ENCODE measurements at places on chromosomes 2 and 18.

GRCh38 chr18:551404-552061 lies 28.6 kb upstream of the CETN1 start:
- no peak for DNase-seq

- DNase-seq: no peak
These were observed 316.6 kb upstream of the MEX3C start for GRCh38 chr18:51514128-51514527.

DNA sequence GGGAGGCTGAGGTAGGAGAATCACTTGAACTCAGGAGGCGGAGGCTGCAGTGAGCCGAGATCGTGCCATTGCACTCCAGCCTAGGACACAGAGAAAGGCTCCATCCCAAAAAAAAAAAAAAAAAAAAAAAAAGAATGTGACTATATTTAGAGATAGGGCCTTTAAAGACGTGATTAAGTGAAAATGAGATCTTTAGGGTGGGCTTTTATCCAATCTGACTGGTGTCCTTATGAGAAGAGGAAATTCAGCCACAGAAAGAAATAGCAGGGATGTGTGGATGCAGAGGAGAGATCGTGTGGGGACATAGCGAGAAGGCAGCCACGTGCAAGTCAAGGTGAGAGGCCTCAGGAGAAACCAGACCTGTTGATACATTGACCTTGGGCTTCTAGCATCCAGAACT lies 69.9 kb upstream of the ACSL3 start:
- DNase-seq: no peak

DNA sequence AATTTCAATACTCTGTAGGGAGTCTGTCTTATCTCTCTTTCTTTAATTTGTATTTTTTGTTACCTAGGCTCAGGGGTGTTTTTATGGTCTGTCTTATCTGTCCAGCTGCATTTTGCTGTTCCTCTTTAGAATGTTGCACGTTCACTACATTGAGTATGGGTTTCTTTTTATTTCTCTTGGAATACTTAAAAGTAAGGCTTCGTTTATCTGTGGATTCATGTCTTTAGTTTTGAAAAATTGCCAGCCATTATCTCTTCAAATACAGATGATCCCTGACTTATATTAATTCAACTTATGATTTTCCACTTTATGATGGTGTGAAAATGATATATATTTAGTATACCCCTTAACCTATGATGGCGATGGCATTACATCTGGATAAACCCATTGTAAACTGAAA lies 26.9 kb downstream of the CARF start:
- DNase-seq: no peak

DNA sequence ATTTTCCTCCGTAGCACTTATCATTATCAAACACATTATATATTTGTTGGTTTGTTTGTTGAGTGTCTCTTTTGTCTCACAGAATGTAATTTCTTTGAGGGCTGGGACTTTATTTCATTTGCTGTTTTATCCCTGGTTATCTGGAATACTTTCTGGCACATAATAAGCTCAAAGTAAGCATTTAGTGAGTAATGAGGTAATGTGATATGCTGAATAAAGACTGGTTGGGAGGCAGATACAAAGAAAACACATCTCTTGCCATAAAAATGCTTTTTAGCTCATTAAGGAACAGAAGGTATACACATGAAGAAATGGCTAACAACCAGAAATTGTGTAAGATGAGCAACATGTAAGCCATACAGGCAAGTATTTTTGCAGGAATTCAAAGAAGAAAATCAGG lies 1411.8 kb downstream of the LRP1B start:
- no peak for DNase-seq

DNA sequence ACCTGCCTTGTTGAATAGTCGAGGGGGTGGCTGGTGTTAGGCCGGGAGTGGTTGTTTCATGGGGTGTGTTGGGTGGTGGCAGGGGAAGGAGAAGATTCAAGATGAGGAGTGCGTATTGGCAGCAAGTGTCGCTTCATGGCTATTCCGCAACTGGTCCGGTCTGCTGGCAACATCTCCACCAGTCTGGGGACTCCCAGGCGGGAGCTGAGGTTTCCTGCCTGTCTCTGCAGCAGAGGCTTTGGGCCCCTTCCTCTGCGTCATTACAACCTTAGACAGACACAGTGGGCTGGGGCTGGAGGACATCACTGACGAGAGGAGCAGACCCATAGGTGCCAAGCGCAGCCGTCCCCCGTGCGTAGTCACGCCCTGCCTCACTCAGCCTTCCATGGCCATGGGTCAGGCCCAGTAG lies 64.0 kb upstream of the MCFD2 start:
- DNase-seq: peak; percentile 61

- DNase-seq: no peak
These were observed 23.2 kb downstream of the SLC4A3 start for GRCh38 chr2:219650426-219651248.

DNA sequence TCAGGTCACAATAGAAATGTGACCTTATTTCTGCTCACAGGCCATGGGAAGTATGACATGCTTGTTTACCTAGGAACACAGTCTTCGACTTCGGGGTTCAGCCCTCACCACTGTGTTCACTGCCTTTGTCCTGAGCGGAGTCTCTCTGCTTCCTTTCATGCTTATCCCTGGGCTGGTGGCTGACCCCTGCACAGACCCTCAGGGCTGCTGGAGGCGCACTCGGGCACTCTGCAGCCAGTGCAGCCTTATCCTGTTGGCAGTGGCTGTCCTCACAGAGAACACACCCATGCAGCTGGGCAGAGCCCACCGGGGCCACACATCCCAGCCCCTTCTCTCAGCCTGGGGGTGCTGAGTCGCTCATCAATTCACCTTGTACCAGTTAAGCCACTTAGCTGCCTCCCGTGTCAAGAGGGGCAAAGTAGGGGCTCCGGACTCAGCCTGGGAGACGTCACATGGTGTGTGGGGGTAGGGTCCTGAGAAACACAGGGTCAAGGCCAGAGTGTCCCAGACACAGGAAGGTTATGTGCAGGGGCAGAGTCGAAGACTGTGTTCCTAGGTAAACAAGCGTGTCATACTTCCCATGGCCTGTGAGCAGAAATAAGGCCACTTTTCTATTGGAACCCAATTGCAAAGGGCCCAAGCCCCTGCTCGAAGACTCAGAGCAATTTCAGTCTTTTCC lies 107.5 kb downstream of the FAM210A start:
- DNase-seq: no peak

GRCh38 chr2:231037202-231037730 lies at the start of gene C2orf72:
Gene C2orf72, plus strand, starts transcription at chr2:231037523. Its CDS starts 43 bp downstream, at chr2:231037566.
- no peak for DNase-seq

DNA sequence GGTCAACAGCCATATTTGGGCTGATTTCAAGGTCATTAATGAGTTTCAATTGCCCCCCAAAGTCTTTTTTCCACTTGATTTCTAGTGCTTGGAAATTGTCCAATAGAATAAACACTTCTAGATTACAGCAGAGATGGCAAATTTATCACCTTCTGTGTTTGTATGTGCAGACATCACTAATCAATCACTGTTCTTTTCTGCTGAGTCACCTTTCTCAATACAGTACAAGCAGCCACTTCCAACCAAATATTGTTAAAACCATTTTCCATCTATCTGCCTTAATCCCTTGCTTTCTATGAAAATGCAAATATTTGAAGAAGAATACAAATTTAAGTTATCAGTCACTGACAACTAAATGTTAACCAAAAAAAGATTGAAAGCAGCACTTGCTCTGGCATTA lies 40.2 kb upstream of the ZNF521 start:
- DNase-seq: no peak

- DNase-seq: peak; percentile 61
These were observed 104.0 kb downstream of the COBLL1 start for GRCh38 chr2:164737612-164738081.

GRCh38 chr2:127348426-127349000 lies 39.3 kb downstream of the MAP3K2 start:
- DNase-seq: peak; percentile 16

GRCh38 chr2:173134703-173135102 lies 59.1 kb downstream of the MAP3K20 start:
- DNase-seq: peak; percentile 57

All from inflammatory macrophage (primary cell).